Osteoblast (primary cell): ENCODE measurements at places on chromosomes 11 and 22. TPM values are rescaled to one million over a fixed set of nuclear protein-coding genes. Genes with fewer than 3 reads are reported as not detected.

ANO1 gene
- 0.88 TPM in 1 of 2 replicates, not detected in the other for total RNA-seq

AGBL2 gene
- total RNA-seq: 2.2 and 2.4 TPM in 2 replicates

TRPC6 gene
- total RNA-seq: under 0.01 and 0.36 TPM in 2 replicates

DNA sequence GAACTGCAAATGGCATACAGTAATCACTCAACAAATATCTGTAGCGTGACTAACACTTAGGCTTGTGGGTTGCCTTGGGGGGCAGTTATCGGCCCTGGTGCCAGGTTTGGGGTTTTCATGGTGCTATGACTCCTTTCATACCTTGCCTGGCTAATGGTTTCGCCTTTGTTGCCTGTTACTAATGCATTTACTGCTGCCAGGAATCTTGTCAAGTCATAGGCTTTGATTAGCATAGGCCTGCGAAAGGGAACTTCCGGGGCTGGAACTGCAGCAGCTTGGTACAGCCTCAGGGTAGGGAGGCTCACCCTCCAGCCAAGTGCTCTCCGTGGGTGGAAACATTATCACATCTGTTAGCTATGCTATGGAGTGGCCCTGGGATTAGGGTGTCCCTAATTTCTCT lies 13.2 kb downstream of the SLC25A18 start:
- DNase-seq: peak; percentile 92

- peak; percentile 88 for DNase-seq
These were observed 2.4 kb downstream of the UCP2 start for GRCh38 chr11:73980001-73980961.

DNA sequence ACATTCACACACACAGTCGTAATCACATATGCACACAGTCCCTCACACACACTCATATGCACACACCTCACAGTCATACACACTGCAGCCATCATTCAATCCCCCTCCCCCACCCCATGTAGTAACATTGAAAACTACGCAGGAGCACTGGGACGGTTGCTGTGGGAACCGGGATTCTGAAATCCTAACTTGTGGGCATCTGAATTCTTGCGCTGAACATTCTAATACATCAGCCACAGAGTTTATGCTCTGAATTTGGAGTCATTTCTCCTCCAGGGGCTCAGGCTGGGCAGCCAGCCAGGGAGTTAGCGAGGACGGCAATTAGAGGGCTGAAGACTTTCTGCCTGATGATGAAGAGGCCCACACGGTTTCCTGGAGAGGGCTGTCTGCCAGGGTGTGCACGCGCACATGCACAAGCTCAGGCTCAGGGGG lies 32.7 kb downstream of the CD6 start:
- DNase-seq: peak; percentile 75

- DNase-seq: no peak
These were observed 7.7 kb downstream of the TOM1 start for GRCh38 chr22:35307372-35307771.

DNA sequence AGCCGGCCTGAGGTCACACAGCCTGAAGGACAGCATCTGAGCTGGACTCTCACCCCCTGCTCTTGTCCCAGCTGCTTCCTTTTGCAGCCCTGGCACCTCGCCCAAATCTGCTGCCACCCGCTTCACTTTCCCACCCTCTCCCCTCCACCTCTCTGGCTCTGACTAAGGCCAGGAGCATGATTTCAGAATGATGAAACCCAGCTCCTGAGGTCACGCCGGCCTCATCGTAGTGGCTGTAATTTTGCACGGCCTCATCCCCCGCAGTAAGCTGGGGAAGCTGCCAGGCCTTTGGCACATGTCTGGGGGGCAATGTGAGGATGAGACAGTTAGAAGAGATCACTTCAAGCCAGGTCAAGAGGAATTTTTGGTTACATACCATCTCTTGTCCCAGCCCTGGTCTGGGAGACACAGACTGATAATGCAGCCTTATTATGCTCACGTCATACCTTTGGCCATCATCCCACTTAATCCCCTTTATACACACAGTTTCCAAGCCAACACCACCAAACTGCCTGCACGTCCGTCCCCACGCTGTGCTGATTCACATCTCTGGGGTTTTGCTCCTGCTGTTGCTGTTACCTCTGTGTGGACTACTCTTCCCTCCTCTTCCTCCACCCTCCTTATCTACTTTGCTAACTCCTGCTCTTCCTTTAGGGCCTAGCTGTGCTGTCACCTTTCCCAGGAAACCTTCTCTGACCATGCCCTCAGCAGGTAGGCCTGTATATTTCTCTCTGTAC lies 58.1 kb downstream of the CHRDL2 start:
- peak; percentile 96 for DNase-seq
